ENCODE measurements at places on chromosomes 3 and 15. TPM values are rescaled to one million over a fixed set of nuclear protein-coding genes. Genes with fewer than 3 reads are reported as not detected.

AGTR1 gene
- not detected for total RNA-seq

MOBP gene
- not detected for total RNA-seq

ADPRH gene
- 1.5 TPM for total RNA-seq

PCOLCE2 gene
- 2.9 TPM for total RNA-seq

MYEF2 gene
- total RNA-seq, result 0.70 TPM

ELL3 gene
- total RNA-seq, result 2.3 TPM

SLC2A2 gene
- total RNA-seq, result not detected

NOX5 gene
- 1.0 TPM for total RNA-seq

TGM5 gene
- 0.16 TPM for total RNA-seq

PLSCR2 gene
- not detected for total RNA-seq

CLRN1 gene
- not detected for total RNA-seq

PLA2G4D gene
- 0.08 TPM for total RNA-seq

CPOX gene
- 29.8 TPM for total RNA-seq

DISP2 gene
- total RNA-seq, result 0.94 TPM

ATP8B4 gene
- not detected for total RNA-seq

CYP19A1 gene
- total RNA-seq, result not detected

STRIT1 gene
- total RNA-seq, result not detected

SNTN gene
- total RNA-seq, result not detected

SCN11A gene
- not detected for total RNA-seq

SYNPR gene
- not detected for total RNA-seq

RAB11A gene
- 344 TPM for total RNA-seq

IL12A gene
- 0.42 TPM for total RNA-seq

CCDC39 gene
- total RNA-seq, result not detected

ARL13B gene
- total RNA-seq, result 8.4 TPM

ASB14 gene
- total RNA-seq, result not detected

CCDC9B gene
- 8.0 TPM for total RNA-seq

ITIH1 gene
- total RNA-seq, result not detected

ZNF502 gene
- total RNA-seq, result 2.7 TPM

FSIP1 gene
- 0.76 TPM for total RNA-seq

KIF23 gene
- 19.3 TPM for total RNA-seq

GP5 gene
- total RNA-seq, result not detected

SATB1 gene
- total RNA-seq, result 5.6 TPM

ACTC1 gene
- total RNA-seq, result not detected

IL5RA gene
- not detected for total RNA-seq

CPLX3 gene
- total RNA-seq, result not detected

CPB1 gene
- total RNA-seq, result not detected

SI gene
- total RNA-seq, result not detected

FEZF2 gene
- total RNA-seq, result not detected

RARRES1 gene
- total RNA-seq, result not detected

LRTM1 gene
- not detected for total RNA-seq

GJD2 gene
- total RNA-seq, result not detected

HMCES gene
- total RNA-seq, result 50.8 TPM

TEX9 gene
- total RNA-seq, result 1.3 TPM

ITGA11 gene
- total RNA-seq, result 0.08 TPM
